ENCODE measurements at places on chromosomes 4 and X.

DNA sequence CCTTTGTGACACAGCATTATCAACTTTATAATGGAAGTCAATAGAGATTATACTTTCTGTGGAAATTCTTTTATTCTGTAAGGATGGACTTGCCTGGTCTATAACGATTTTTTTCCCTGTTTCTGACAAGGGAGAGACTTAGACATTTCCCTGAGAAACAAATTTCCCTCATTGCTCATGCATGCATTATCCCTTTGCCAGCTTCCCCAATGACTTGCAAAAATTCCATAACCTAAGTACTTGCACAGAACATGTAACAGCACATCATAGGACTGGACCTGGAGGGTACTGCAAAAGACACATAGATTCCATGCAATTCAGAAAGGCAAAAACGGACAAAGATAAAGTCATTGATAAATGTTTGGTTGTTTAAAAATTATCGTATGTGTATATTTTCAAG is 166.7 kb downstream of the FHIP1A start:
- DNase-seq, result no peak

DNA sequence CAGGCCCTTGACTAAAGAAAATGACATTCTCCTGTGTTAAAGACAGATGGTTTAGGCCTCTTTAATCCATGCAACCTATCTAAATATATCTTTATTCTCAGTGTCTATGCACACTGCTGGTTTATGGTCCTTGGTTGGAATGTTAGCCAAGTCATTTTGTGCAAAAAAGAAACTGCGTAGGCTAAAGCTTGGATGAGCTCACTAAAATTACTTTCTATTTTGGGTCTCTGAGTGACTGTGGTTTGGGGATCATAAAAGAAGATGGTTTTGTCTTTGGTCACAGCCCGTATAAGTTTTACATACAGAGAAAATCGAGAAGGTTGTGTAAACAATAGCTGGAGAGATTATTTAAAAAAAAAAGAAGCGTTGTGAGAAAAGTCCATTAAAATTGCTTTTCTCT is 443.6 kb downstream of the UBE2NL start:
- no peak for DNase-seq

DNA sequence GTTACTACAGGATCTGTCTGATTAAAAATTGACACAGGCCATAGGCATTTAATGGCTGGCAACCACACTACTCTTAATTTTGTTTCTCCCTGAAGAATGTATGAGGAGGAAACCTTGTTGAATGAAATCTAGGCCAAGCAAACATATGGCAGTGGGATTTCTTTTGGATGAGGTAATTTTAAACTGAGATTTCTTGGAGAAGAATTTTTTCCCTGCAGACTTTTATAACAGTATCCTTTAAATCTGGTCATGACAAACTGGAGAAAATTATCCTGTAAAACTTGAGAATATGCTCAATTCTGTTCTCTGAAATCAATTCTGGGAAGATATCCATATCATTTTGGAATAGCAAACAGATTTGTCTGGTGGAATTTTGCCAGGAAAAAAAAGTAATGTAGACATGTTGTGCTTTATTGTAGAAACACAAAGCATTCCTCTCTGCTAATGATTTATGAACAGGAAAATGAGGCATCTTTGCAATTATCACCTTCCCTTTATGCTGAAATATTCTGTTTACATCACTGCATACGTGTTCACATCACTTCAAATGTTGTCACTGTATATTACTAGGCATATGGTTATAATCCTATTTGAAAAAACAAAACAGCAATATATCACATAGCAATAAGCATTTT is 108.3 kb upstream of the ARSJ start:
- DNase-seq, result no peak

DNA sequence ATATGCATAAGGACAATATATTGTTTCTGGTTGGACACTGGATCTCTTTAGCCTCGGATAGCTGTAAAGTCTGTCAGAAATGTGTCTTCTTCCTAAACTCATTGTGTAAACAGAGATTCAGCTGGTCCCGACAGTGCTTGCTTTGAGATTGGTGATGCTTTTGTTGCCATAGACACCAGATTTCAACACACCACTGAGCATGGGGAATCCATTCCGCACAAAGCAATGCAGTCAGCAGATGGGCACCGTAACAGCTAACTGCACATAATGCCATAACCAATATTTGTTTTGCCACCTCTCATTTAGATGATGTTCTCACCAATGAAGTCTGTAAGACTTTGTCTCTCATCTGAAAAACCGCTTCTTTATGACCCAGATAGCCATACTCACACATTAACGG is 33.3 kb upstream of the FAM47C start:
- DNase-seq, result no peak

- DNase-seq, result no peak
Measured at GRCh38 chrX:22526339-22526738, 253.6 kb downstream of the CBLL2 start.

GRCh38 chr4:113822555-113823290 is 61.2 kb upstream of the CAMK2D start:
- DNase-seq, result no peak

DNA sequence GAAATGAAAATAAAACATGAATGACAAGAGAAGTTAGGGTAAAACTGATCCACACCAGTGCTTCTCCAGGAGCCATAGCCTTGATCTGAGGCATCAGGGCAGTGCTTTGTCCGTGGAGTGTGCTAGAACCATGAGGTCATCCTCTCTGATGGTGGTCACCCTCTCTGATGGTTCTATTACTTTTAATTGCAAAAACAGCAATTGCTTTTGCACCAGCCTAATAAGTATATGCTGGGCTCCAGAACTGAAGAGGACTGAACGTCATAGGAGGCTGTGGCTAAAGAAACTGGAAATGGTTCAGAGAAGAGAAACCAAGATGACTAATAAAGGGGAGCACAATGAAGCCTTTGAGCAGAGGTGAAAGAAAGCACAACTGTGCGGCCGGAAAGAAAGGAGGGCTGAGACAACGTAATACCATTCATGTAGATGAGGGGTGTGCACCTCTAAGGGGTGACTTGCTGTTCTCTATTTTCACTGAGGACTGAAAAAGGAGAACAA is 17.0 kb upstream of the TMEM154 start:
- no peak for DNase-seq

DNA sequence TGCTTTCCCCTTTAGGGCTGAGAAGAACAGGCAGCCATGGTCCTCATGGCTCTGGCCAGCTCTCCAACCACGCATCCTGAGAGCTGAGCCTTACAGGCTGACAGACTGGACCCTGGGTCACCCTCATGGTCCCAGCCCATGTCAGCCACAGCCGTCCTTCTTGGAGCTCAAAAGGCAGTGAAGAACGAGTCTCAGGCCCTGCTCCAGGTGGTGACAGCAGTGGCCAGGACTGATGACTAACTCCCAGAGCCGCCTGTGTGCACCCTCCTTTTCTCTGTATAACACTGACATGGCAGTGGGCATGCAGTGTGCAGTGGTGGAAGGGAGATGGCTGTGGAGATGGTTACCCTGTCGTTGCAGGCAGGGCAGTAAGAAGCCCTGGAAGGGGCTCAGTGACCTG is 10.3 kb upstream of the DUSP9 start:
- DNase-seq, result no peak

GRCh38 chrX:369563-370101 is 17.1 kb downstream of the PPP2R3B start:
- DNase-seq, result no peak

GRCh38 chr4:153966641-153967040 is 177.8 kb upstream of the SFRP2 start:
- no peak for DNase-seq

DNA sequence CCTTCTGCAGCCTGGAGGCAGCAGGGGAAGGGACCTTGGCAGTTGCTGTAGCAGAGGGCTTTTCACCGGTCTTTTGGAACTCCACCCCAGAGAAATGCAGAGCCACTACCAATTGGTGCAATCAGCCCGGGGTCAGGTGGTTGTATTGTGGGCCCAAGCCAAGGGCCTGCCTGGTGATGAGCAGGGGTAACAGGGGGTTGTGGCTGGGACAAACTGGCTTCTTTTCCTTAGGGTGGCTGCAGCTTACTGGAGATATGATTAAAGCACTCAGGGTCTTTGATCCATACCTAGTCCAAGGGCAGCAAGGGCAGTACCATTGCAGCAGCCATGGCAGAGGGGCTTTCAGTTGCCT is 28.1 kb downstream of the ENPEP start:
- DNase-seq, result no peak

- peak; percentile 94 for DNase-seq
Measured at GRCh38 chrX:131830400-131831184, 192.5 kb upstream of the STK26 start.

GRCh38 chr4:3497523-3498389 is 34.5 kb downstream of the LRPAP1 start:
- DNase-seq, result no peak

GRCh38 chr4:105556206-105556605 is 3.8 kb downstream of the ARHGEF38 start:
- DNase-seq, result no peak

DNA sequence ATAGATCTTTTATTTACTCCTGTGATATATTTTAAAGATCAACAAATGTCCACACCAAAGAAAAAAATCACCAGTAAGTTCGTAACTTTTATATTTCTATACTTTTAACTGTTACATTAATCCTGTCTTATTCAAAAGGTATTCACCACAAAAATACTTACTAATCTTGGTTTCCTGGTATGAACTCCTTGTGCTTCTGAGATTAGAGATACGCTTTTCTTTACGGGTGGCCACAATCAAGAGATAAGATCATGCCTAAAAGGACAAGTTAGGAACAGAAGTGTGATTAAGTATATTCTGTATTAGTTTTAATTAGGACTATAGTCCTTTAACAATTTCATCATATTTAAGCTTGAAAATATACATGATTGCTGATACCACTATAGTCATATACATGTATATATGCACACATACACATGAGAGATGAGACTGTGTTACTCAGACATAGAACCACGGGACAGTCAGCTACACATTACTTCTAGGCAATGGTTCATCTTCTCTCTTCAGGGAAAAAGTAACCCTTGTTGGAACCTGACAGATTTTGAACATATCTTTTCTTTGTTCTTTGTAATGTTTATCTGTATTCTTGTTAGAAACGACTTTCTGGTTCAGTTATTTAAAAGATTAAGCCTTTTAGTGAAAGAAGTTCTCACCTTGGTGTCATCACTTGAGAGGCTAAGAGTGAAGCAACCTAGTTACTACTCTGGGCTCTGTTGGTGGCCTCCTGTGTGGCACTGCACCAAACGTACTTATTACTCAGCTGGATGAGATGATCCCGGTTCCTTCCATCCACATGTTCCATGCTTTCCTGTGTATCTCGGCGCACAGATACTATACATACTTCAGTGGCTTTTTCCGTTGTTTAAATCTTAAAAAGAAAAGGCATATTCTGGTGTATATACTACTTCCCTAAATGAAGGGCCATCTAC is 146.1 kb downstream of the CBR4 start:
- DNase-seq, result no peak

- DNase-seq, result no peak
Measured at GRCh38 chr4:159175989-159176375, 73.1 kb downstream of the RAPGEF2 start.

DNA sequence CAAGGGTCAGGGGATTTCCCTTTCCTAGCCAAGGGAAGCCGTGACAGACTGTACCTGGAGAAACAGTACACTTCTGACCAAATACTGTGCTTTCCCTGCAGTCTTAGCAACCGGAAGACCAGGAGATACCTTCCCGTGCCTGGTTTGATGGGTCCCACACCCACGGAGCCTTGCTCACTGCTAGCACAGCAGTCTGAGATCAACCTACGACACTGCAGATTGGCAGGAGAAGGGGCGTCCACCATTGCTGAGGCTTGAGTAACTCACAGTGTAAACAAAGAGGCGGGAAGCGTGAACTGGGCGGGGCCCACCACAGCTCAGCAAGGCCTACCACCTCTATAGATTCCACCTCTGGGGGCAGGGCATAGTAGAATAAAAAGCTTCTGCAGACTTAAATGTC is 48.7 kb upstream of the SRD5A3 start:
- no peak for DNase-seq

DNA sequence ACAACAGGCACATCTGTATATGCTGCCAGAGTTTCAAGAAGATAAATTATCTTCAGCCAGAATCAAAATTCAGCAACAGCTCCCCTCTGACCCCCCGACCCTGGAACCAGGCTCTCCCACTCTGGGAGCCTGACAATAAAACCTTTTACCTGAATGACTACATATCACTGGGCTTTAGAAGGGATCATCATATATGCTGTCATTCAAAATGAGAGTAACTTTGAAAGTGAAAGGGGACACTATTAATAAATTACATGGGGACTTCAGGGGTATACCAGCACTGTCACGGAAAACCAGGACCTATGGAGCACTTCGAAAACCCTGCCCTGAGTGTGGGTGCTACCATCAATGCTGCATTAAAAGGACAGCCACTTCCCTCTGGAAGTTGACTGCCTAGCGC is 26.2 kb downstream of the TSPAN5 start:
- DNase-seq, result no peak

GRCh38 chr4:130336585-130337217 is 1240.7 kb downstream of the C4orf33 start:
- DNase-seq, result no peak

DNA sequence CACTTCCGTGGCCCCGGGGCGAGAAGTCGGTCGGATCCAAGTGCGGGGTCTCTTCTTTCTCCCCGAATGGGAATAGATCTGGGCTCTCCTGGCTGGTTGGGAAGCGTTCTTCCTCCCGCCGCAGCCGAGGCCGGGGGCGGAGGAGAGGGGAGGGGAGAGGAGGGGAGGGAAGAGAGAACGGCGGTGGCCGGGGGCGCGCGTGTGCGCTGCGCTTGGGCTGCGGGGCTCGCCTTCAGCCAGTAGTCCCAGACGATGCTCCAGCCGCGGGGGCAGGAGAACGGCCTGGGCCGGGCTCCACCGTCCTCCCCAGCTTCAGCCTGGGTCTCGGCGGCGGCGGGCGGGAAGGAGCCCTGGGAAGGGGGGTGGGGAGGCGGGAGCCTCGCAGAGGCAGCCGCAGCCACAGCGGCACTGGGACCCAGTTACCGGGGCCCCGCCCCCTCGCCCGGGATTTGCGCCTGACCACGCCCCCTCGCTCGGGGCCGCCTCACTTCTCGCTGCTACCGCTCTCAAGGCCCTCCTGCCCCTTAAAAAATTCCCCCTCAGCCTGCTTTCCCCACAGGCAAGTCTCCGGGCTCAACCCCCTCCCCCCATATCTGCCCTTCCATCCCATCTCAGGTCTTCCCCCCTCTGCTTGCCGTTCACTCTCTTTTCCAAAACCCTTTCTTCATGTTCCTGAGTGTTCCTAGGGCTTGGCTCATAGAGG is at the start of gene FGD1:
FGD1 (minus strand) TSS at position 421 of the 703 bp plus-strand sequence. CDS start 802 bp downstream, outside the sequence.
- DNase-seq, result no peak

DNA sequence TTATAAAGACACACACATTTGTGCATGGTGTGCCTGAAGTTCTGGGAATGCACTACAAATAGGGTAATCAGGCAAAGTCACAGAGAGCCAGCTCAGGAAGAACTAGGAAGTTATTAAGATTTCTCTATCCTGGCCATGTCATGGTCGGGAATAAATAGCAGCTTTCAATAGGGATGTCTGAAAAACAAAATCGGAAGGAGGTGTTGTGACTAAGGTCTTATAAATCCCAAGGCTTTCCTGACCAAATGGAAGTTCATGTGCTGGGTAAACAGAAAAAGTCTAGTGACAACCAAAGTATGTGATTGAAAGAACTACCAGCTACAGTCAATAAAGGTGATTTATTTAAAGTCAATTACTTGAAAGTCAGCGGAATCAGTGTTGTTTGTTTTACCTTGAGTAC is 262.5 kb upstream of the HS3ST1 start:
- DNase-seq, result no peak

GRCh38 chrX:34884817-34885216 is 57.8 kb upstream of the FAM47B start:
- no peak for DNase-seq

GRCh38 chrX:134969726-134970125 is 21.1 kb upstream of the SMIM10 start:
- DNase-seq, result no peak
